CD4-positive, alpha-beta T cell treated with Interferon gamma for 1 hour (primary cell): ENCODE measurements at places on chromosomes 6 and 20.

DNA sequence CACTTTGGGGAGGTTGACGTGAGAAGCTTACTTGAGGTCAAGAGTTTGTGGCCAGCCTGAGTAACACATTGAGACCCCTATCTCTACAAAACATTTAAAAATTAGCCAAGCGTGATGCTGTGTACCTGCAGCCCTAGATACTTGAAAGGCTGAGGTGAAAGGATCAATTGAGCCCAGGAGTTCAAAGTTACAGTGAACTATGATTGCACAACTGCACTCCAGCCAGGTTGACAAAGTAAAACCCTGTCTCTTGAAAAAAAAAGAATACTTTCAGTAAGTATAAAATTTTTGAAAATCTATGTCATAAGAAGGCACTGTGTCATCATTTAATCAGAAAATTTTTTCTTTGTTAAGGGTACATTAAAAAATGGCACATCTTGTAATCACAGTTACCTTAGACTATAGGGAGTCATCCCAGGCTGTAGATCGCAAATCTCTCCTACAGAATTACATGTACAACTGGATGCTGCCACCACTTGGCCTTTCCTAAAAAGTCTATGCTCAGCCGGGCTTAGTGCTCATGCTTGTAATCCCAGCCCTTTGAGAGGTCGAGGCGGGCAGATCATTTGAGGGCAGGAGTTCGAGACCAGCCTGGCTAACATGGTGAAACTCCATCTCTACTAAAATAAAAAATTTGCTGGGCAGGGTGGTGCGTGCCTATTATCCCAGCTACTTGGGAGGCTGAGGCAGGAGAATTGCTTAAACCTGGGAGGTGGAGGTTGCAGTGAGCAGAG is 17.0 kb upstream of the MRS2 start:
- DNase-seq: no peak

GRCh38 chr6:39048481-39049399 is at the start of gene GLP1R:
TSS of gene GLP1R (plus strand) at chr6:39048781. CDS start at chr6:39048841, 60 bp downstream.
- no peak for DNase-seq

- DNase-seq: no peak
These were observed 436 bp downstream of the CAGE1 start for GRCh38 chr6:7389162-7389450.

- no peak for DNase-seq
These were observed 79.4 kb downstream of the FOXC1 start for GRCh38 chr6:1689141-1689540.

DNA sequence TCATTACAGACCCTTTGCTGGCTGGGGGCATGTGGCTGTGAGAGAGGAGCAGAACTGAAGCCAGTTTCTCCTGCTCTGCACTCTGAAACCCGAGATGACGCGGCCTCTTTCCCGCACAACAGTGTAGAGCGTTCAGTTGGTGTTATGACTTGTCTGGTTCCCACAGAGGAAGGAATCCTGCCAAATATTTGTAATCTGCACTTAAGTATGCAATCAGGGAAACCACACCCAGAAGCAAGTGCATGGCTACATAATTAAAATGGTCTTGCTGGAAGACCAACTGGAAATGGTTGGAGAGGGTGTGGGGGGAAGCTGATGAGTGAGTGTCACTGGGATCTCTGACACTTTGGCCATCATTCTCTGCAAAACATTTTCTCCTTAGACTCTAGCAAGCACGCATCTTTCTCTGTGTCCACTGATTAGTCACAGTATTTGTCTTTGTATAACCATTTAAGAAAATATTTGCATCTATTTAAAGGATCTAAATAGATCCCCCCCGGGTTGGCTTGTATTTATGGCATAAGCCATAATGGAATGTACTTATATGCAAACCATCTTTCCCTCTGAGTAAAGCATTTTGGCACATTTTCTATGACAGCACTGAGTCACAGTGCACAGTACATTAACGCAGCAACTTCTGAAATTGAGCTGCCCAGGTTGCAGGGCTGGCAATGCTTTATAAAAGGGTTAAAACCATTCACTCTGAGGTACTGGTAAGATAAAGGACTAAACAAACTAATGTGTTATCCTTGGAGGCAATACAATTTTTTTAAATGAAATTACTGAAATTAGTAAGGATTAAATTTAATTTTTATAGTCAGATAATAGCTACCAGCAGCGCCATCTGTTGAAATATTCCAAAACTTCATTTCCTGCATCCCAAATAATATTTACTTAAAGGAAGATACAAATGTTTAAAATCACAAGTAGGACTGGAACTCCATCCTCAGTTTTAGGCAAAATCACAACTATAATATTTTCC is 76.7 kb downstream of the FOXC1 start:
- DNase-seq: no peak

DNA sequence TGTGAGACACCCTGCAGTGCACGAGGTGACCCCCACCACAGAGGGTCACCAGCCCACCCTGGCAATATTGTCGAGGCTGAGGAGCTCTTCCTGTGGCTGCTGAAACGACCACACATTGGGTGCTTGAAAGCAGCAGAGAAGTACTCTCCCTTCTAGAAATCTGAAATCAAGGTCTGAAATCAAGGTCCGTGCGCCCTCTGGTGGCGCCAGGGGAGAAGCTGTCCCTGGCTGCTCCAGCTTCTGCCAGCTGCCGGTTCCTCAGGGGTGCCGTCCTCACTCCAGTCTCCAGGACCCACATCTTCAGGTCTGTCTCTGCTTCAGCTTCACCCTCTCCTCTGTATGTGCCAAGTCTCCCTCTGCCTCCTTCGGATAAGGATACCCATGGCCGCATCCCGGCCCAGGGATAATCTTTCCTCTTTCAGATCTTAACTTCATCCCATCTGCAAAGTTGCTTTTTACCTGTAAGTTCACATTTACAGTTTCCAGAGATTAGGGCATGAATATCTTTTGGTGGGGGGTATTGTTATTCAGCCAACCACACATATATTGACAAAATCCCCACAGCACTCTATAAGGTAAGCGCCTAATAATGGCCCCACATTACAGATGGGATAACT is 108.3 kb upstream of the PHACTR3 start:
- peak; percentile 42 for DNase-seq
